ENCODE measurements at places on chromosomes 11 and 22.
A peak's percentile ranks its signal among the peaks of the same experiment; 100 is the strongest.

- DNase-seq = no peak
These were observed 18.7 kb upstream of the PPFIA1 start for GRCh38 chr11:70251659-70252321.

- peak; percentile 78 for DNase-seq
These were observed 72.7 kb upstream of the CRTAM start for GRCh38 chr11:122765487-122766131.

DNA sequence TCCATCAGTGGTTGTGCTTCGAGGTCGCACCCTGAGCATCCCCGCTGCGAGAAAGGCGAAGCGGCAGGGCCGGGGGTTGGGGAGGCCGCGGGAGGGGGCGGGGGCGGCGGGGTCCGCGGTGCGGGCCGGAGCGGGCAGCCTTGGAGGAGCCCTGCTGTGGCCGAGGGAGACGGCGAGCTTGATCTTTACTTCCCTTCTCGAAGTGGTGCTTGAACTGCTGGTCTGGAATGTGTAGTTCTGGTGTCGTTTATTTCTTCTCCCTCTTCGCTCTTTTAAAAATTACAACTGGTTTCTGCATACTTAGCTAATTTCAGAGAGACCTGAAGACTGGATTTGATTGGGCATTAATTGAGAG, 1.1 kb downstream of the APLP2 start:
- DNase-seq = peak; percentile 30

DNA sequence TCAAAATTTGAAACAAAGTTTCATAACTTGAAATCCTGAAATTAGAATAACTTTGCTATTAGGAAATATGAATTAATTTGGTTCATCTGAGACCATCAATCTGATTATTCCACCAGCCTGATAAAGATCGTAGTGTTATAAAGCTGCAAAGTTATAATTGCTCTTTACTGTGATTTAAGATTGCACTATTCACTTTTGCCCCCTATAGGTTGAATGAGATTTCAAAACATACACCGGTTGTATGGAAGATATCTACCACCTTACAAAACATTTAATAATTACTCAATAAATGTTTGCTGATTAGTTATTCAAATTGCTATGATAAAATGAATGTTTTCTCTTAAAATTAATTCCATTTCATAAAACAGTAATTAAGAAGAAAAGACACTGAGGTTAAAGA, 26.1 kb downstream of the APIP start:
- no peak for DNase-seq

GRCh38 chr11:114653148-114653547, 25.2 kb upstream of the NXPE2 start:
- DNase-seq = no peak

- DNase-seq = no peak
These were observed 38.0 kb downstream of the JHY start for GRCh38 chr11:122920579-122920978.

DNA sequence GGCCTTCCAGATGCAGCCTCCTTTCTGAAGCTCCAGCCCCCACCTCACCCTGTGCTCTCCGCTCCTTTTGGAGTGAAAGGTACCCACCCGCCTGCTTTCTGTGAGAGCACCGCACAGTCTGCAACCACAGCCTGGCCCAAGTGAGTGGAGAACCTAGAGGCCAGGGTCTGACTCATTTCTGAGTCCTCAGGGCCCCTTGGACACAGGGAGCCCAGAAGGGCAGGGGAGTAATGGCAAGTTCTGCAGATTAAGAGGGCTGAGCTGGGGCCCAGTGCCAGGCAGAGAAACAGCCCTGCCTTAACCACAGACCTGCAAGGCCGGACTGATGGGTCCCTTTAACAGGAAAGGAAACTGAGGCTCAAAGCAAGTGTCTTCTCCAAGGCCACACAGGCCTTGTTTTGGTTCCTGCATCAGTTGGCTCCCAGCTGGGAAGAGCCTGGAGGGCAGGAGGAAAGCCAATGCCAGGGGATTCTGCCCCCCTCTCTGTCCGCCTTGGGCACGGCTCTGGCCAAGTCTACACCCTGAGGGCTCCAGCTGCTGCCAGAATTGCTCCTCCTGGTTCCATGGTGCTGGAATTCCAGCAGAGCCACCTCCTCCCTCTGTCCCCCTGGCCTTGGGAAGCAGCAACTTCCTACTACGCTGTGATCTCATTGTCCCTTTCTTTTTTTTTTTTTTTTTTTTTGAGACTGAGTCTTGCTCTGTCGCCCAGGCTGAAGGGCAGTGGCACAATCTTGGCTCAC, 55.1 kb downstream of the CYTH4 start:
- DNase-seq = peak; percentile 49

GRCh38 chr11:12150831-12151382, 40.5 kb downstream of the MICAL2 start:
- DNase-seq = peak; percentile 83

DNA sequence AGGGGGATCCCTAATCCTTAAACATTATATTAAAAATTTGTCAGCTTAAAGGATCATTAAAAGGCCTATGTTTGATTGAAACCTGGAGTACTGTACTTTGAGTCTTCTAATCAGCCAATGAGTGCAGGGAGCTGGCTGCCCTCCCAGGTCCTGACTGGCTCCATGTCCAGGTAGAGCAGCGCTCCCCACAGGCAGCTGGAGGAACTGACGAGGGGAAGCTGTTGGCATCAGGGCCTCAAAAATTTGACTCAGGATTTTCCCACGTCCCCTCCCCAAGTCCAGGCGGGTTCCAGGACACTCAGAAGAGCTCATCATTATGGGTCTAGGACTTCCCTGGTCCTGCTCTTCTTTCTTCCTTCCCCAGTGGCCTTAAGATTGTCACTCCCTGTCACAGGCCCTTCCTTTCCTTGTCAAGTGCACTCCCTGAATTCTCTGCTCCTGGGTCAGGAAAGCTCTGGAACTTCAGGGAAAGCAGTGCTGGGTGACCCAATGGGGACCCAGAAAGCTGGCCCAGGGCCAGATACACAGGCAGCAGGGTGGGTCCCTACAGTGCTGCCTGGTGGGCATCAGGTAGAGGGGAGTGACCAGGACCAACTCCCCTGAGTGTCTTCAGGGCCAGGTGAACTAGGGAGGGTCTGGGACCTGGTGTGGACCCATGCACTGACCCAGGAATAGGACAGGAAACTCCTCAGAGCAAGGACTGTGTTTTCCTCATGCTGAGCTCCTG, 65.5 kb downstream of the GGTLC2 start:
- DNase-seq = no peak

DNA sequence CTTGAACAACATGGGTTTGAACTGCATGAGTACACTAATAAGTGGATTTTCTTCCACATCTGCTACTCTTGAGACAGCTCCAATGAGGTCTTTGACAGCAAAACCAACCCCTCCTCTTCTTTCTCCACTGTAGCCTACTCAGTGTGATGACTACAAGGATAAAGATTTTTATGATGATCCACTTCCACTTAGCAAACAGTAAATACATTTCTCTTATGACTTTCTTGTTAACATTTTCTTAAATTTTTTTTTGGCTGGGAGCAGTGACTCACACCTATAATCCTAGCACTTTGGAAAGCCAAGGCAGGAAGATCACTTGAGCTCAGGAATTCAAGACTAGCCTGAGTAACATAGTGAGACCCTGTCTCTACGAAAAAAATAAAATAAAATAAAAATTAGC, 9.9 kb upstream of the EIF4G2 start:
- DNase-seq = no peak

GRCh38 chr11:108916290-108916689, 251.4 kb downstream of the DDX10 start:
- DNase-seq = peak; percentile 52

- DNase-seq = no peak
These were observed 6.5 kb downstream of the PTDSS2 start for GRCh38 chr11:456533-456932.

- peak; percentile 33 for DNase-seq
These were observed 224.0 kb upstream of the NARS2 start for GRCh38 chr11:78798663-78799062.

GRCh38 chr22:30887861-30888260, 80.7 kb downstream of the MORC2 start:
- DNase-seq = no peak

- no peak for DNase-seq
These were observed 3.2 kb downstream of the CHRM1 start for GRCh38 chr11:62917906-62918502.

DNA sequence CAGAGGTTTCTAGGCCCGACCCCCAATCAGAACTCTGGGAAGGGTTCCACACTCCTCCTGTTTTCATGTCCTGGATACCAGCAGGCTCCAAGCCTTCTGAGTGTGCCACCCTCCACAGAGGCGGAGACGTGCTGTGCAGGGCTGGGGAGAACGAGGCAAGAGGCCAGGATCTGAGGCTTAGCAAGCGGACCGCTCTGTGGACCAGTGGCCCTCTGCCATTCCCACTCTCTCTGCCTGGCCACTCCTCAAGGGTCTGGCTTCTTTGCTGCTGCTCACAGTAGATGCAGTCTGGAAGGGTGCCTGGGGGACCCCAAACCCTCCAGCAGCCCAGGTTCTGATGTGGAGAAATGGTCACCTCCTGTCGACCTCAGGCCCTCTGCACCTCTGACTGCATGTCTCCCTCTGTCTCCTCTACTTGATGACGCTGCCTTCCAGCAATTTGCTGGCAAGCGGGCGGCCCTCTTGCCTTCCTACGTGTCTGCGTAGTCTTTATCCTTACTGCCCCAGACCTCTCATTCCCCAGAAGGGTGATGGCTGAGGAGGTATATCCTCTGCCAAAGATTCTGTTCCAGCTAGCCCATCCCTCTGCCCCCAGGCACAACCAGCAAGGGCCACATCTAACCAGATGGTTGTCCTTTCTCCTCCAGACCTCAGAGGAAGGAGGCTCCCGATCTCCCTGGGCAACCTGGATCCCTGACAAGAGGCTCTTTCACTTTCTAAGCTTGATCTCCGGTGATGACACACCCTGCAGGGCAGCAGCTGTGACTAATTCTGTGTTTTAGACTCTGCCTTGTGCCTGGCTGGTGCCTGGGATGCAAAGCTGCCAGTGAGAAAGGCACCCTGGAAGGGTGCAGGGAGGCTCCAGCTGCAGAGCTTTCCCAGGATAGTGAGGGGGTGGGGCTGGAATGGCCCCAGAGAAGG, 87.3 kb downstream of the NAT10 start:
- peak; percentile 85 for DNase-seq

DNA sequence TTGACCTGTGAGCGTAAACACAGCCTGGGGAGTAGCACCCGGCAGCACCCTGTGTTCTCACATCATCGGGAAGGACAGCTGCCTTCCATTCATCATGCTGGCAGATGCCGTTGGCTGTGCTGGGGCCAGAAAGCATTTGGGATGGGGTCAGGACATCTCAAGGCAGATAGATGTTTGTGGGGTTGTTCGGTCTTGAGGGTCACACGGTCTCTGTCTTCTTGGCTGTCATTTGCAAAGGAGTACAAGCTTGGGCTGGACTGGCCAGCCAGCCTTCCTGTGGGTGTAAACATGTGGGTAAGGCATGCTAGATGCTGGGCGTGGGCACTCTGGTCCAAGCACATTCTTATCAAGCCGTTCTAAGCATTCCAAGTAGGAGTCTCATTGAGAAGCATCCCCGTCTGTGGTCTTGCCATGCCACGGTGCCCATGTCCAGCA, 81.4 kb downstream of the TBC1D22A start:
- no peak for DNase-seq

DNA sequence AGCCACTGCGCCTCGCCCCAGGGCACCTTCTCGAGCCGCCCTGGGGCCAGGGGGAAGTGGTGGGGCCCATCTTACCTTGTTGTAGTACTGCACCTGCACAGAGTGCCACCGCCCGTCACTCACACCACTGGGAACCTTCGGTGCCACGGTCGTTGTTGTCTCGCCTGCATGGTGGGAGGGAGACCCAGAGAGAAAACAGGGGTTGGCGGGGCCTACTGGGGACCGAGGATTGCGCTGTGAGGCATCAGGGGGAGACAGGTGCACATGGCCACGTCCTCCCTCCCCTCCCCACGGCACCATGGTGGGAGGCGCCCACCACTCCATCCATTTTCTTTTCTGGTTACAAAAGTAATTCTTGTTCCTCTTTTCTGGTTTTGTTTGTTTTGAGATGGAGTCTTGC, 97.8 kb downstream of the TRMU start:
- DNase-seq = no peak

- DNase-seq = no peak
These were observed 1.2 kb downstream of the ALDH3B1 start for GRCh38 chr11:68011051-68011943.

- DNase-seq = peak; percentile 53
These were observed 474.2 kb upstream of the KIRREL3 start for GRCh38 chr11:127474766-127475165.

- DNase-seq = no peak
These were observed 1170.1 kb downstream of the LRRC4C start for GRCh38 chr11:40289370-40289769.

DNA sequence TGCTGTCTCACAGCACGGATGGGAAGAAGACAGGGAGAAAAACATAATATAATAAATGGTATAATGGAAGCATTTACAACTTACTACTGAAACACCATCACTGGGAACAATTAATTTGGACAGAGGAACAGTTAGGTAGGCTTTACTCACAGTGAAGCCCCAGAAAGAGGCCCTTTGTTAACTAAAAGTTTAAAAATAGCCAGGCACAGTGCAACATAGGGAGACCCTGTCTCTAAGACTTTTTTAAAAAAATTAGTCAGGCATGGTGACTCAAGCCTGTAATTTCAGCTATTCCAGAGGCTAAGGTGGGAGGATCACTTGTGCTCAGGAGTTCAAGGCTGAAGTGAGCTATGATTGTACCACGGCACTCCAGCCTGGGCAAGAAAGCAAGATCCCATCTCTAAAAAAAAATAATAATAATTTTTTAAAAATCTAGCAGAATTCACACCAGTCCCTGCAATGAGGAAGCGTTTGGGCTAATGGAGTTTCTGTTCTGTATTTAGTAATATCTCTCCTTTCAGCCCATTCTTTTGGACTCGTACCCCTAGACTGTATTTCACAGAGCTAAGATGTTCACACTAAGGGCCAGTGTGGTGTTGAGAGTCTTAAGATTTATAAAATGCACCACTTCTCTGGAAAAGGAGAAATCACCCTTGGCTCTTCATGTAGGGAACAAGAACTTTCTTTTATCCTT, 275.5 kb downstream of the SOX6 start:
- no peak for DNase-seq

DNA sequence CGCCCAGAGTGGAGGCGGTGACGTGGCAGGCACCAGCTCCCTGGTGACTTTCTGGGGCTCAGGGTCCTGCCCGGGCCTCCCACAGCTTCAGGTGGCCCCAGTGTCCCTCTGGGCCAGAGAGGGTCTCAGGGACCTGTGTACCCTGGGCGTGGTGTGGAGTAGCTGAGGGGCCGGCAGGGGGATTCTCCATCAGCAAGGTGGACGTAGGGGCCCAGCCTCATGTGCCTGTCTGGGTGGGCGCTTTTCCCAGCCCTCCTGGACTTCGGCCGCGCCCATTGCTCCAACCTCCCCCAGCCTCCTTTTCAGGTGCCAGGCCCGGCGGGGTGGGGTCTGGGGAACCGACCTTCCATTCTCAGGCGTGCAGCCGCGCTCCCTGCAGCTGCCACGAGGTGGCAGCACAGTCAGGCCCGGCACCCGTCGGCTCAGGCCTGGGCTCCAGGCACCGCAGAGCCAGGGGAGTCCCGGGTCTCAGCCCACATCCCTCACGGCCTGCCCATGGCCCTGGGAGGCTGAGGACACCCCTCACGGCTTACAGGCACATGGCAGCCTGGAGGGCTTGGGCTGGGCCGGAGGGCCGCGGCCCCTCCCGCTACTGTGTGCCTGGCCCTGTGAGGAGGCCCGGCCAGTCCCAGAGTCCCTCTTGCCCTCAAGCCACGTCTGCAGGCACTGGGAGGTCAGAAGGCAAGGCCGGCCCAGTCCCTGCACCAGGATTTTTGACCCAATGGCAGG, 19.9 kb upstream of the MUC5B start:
- peak; percentile 1 for DNase-seq

Measured in renal cortical epithelial cell (primary cell).